ENCODE measurements at places on chromosomes 3 and 15. TPM values are rescaled to one million over a fixed set of nuclear protein-coding genes. Genes with fewer than 3 reads are reported as not detected.

DNA sequence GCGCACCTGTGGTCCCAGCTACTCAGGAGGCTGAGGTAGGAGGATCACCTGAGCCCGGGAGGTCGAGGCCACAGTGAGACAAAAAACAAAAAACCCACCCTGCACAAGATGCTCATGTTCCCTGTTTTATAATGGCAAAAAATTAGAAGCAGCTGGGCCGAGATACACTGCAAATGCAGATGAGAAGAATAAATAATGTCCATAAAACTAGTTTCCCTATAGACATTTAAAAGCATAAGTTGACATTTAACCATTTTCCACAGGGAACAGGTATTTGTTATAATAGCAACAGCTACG is 537 bp upstream of the SCAP start:
- no peak for DNase-seq

DNA sequence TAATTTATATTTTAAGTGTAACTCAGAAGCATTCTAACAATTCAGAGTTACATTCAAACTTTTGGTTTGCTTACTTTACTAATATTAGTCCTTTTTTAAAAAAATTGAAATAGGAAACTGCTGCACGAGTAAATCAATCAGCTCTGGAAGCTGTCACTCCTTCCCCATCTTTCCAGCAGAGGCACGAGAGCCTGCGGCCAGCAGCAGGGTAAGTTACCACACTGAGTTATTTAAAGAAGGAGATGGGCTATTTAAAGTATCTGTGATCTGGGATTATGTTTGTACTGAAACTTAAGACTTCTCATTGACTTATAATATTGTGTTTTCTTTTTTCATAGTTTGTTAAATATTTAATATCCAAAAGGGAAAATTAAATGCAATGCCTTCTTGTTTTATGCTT is 29.3 kb downstream of the APPL1 start:
- no peak for DNase-seq

DNA sequence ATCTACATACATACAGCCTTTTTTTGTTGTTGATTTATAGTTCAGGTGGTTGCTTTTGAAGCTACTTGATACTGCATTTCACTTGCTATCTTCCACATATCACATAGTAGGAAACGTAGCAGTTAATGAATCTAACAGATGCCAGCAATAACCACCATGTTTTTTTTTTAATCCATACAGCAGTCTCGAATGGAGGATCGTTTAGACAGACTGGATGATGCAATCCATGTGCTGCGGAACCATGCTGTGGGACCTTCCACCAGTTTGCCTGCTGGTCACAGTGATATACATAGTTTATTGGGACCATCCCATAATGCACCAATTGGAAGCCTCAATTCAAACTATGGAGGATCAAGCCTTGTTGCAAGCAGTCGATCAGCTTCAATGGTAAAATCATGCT is 123.2 kb upstream of the CGNL1 start:
- no peak for DNase-seq

- no peak for DNase-seq
These were observed 5.4 kb upstream of the FBN1 start for GRCh38 chr15:48650931-48651330.

- DNase-seq = no peak
These were observed 61.7 kb upstream of the KCNMB2 start for GRCh38 chr3:178474526-178474925.

- no peak for DNase-seq
These were observed 34.6 kb downstream of the NR2E3 start for GRCh38 chr15:71844916-71845315.

Gene TERC
- 2.3 TPM for polyA plus RNA-seq

DNA sequence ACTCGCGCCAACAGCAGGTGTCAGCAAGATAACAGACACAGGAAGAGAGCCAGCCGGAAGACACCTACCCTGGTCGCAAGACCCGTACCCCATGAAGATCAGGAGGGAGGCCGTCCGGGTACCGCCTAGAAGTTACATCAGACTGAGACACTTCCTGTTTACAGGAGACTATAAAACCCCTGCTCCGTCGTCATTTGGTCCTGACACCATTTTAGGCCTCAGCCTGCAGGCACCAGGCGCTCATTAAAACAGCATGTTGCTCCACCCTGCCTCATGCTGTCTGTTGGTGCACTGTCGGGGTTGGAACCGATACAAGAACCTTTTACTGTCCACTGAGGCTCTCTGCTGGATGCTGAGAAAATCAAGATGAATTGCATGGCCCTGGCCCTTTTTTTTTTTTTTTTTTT is 15.6 kb upstream of the PRTG start:
- DNase-seq = no peak

GRCh38 chr15:96087180-96087884 is 243.2 kb upstream of the NR2F2 start:
- DNase-seq = peak; percentile 36

DNA sequence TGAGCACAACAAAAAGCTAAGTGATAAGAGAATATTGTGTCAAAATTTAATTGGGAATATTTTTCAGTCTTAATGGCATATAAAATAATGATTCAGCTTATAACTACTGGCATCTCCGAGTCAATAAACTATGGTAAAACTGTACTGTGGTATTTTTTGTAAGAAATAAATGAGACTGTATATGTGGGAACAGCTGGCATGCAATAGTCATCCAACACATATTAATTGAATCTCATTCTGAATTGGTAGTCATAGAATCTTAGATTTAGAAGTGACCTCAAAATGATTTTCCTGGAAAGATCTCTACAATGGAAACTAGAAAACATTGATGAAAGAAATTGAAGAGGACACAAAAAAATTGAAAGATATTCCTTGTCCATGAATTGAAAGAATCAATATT is 133.4 kb upstream of the SLC7A14 start:
- DNase-seq = no peak

DNA sequence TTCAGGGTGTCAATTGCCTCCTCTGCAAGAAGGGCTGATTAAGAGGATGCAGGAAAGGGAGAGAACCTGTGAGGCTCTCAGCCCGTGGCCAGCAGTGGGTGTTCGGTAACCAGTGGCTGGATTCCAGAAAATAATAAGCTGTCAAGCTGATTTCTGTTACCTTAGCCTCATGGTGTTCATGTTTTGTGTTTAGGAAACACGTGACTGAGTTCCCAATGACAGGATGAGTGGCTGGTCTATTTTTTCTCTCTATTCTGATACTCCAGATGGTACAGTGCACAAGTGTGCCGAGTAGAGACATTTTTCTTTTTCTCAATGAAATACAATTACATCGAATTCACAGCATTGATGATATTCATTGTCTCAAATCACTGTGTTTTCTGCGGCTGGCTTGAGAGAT is 43.6 kb downstream of the EDEM1 start:
- no peak for DNase-seq

DNA sequence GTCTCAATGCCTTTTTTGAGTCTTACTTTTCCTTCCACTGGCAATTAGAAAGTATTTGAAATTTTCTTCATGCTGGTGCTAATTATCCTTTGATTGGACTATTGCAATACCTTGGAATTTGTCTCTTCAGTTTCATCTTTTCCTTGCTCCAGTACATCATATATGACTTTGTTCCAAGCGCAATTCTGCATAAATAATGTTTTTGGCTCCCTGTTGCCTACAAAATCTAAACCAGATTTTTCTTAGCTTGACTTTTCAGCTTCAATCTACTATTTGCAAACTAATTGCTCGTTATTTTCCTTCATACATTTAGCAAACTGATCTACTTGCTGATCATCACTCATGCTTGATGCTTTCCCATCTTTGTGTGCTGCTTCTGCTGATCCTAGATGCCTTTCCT is 230.8 kb upstream of the GPR149 start:
- DNase-seq = no peak

- DNase-seq = no peak
These were observed 27.1 kb downstream of the P2RY12 start for GRCh38 chr3:151357463-151357850.

GRCh38 chr3:72375237-72376076 is 472.8 kb downstream of the SHQ1 start:
- DNase-seq = no peak

Gene SOX2
- polyA plus RNA-seq = 170 TPM

DNA sequence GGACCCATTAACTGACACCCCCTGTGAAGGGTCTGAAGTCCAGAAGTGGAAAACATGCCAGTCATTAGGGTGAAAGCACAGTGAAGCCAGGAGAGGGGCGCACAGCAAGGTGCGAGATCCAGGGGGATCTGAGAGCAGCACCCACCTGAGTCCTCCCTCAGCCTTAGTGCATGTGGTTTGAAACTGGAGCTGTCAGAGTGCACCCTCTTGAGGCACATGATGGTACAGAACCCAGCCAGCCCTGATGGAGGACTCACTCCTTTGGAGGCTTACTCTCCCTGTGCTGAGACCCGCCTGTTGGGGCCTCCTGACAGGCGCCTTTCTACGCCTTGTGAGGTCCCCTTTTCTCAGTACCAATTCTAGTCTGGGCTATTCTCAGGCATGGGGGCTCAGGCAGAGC is 77.8 kb downstream of the IL20RB start:
- no peak for DNase-seq

Gene C3orf85
- not detected for polyA plus RNA-seq

DNA sequence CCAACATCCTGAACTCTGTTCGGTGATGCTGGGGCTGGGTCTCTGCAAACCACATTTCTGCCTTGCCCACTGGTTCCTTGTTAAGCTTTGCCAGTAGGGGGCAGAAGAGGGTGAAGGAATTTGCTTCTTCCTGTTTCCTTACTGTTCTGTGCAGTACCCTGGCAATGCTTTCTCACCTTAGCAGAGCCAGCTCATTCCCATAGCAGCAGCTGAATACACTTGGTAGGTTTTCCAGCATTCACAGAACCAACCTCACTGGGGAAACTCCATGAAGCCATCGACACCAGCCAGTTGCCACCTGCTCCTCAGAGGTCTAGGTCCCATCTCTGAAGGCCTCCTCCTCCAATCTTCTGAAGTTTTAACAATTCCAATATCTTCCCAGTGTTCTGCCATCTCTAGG is 308.4 kb downstream of the PDCD6IP start:
- DNase-seq = peak; percentile 58

- no peak for DNase-seq
These were observed 142.1 kb downstream of the NUP210 start for GRCh38 chr3:13277860-13278531.

GRCh38 chr3:139157161-139157932 is 112.7 kb upstream of the PRR23C start:
- DNase-seq = no peak

DNA sequence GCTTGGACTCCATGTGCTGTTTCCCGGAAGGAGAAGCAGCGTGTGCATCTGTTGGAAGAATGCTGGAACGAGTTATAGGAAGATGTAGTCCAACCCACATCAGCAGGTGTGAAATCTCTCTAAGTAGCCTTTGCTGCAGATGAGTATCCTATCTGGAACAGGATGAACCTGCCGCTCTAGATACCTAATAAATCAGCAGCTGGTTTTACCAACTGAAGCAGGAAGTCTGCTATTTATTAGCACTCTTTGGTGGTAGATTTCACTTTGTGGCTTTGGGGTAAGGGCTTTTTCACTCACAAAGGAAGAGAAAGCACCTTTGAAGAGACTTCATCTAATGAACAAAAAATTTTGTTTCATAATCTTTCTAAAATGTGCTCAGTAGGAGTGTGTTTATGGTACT is 66.4 kb downstream of the DCUN1D1 start:
- DNase-seq = no peak

Gene LDHAL6B
- polyA plus RNA-seq = not detected

- peak; percentile 98 for DNase-seq
These were observed at the start of gene ZFAND6 for GRCh38 chr15:80058851-80059785. Gene ZFAND6 (plus strand): TSS chr15:80059676. CDS start chr15:80120345, 60,669 bp downstream.

DNA sequence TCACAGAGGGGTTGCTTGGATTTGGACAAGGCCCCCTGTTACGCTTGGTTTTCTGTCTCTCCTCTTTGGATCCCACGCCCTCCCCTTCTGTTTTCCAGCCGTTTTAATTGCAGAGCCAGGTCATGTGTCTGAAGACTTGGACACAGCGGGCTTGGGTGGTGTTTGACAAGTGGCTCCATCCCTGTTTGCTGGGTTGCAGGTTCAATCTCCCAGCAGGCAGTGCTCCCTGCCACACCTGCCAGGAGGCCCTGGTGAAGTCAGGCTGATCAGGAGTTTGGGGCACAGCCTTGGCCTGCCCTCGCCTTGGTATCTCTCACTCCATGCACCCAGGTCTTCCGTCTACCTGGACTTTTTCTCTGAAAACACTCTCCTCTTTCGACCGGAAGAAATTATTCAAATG is 59.0 kb downstream of the PLXNA1 start:
- DNase-seq = no peak

DNA sequence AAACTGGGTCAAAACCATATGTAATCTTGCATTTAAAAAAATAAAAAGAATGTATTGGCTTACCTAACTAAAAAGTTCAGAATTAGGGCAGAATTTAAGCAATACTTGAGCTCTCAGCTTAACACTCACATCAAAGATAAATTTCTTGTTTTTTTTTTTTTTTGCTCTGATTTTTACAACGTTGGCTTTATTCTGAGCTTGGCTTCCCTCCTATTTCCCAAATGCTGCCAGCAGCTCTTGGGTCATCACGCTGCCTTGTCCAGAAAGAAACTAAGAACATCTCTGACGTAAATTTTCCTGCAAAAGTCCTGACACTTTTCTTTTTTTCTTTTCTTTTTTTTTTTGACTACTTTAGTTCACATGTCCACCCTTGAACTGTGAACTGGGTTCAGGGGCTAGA is 150.6 kb upstream of the TGFBR2 start:
- DNase-seq = no peak
